ENCODE measurements at places on chromosomes 11 and 22.
A peak's percentile ranks its signal among the peaks of the same experiment; 100 is the strongest.

- no peak for DNase-seq
These were observed 21.9 kb upstream of the LYVE1 start for GRCh38 chr11:10590218-10590915.

GRCh38 chr11:27995083-27995482 is 112.9 kb downstream of the KIF18A start:
- DNase-seq, result no peak

DNA sequence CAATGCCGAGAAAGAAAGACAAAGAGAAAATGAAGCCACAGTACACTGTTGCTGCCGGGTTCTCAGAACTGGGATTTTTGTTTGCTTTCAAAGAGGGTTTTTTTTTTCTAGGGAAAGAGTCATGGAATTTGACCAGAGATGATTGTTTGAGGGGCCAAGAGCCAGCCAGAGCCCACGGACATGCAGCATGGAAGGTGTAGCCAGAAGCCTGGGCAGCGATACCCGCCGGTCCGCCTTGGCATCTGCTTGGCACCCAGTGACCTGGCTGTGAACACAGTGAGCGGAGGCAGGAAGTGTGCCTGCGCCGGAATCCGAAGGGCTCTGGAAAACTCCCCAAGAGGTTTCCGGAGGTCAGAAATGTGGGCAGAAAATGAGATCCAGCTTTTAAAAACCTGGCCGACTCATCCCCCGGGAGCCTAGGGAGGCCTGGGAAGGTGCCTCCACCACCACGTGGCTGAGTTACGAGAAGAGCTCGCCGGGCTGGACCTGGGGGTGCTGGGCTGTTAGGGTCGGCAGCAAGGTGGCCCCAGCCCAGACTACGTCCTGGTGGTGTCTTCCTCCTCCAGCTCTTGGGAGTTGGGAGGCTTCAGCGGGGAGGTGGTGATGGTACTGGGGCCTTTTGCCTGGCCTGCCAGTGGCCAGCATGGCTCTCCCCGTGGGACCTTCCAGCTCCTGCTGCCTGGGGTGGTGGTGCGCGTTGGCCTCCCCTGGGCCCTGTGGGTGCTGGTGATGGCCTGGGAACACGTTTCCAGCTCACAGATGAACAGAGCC is 61.6 kb upstream of the PPARA start:
- DNase-seq, result peak; percentile 37

GRCh38 chr11:16606784-16607674 is 131.4 kb upstream of the C11orf58 start:
- no peak for DNase-seq

DNA sequence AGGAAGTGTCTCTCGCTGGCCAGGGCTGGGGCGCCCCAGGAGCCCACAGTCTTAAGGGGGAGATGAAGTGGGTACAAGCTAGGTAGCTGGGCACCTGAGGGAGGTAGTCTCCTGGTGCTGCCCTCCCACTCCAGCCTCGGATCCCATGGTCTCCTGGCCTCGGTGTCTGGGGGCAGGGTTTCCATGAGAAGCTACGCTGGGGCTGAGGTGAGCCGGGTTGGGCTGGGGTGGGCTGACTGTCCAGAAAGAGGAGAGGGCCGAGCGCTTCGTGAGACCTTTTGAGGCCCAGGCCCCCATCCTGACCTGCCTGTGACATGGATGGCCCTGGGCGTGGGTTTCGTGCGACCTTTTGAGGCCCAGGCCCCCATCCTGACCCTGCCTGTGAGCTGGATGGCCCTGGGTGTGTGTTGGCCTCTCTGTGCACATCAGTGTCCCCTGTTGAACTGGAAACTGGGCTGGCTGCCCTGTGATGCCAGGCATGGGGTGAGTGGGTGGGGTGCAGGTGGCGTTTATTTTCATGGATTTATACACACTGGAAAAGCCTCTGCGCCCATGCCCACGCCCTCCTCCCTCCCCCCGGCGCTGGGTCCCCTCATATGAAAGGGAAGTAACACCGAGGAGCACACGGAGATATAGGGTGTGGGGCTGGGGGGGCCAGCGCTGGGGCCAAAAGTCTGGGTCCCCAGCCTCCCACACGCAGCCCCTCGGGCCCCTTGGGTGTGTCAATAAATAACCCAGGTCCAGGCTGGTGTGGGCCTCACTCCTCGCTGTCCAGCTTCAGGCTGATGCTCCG is 8.6 kb downstream of the AIP start:
- no peak for DNase-seq

GRCh38 chr11:94457118-94458029 is 36.3 kb downstream of the MRE11 start:
- no peak for DNase-seq

- no peak for DNase-seq
These were observed 593.6 kb downstream of the NELL1 start for GRCh38 chr11:21262992-21263391.

GRCh38 chr11:44849424-44849823 is 101.3 kb downstream of the TP53I11 start:
- no peak for DNase-seq

- DNase-seq, result no peak
These were observed 9.4 kb upstream of the TRIM29 start for GRCh38 chr11:120147094-120147949.

DNA sequence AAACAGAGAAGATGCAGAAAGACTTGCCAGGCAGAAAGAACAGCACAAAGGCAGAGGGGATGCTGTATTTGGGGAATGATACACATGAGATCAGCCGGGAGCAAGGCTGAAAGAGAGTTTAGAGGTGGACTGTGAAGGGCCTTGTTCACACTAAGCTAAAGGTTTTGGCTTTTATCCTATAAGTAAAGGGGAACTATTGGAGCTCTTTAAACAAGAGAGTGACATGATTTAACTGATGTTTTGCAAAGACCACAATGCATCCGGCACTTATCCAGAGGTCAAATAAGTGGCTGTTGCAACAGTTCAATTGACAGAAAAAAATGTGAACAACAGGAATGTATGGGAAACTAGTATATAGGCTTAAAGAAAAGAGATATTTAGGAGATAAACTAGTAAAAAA is 64.7 kb upstream of the RRAS2 start:
- no peak for DNase-seq

DNA sequence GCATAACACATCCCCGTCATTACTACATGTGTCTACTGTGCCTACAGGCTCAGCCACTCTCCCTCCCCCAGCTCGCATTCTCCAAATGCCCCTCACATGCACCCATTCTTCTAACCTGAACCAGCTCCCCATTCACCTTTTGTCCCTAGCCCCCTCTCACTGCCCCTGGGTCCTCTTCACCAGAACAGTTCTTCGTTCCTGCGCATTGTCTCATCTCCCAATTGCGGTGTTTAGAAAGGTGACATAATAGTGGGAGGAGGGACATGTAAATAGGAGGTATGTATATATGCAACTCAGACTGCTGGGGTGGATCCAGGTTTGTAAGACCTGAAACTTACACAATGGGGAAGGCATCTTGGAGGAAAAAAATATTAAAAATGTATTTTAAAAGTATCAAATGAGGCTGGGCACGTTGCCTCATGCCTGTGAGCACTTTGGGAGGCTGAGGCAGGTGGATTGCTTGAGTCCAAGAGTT is 4.7 kb upstream of the VSIG2 start:
- DNase-seq, result no peak

GRCh38 chr11:7060868-7061267 is 27.9 kb upstream of the RBMXL2 start:
- no peak for DNase-seq

DNA sequence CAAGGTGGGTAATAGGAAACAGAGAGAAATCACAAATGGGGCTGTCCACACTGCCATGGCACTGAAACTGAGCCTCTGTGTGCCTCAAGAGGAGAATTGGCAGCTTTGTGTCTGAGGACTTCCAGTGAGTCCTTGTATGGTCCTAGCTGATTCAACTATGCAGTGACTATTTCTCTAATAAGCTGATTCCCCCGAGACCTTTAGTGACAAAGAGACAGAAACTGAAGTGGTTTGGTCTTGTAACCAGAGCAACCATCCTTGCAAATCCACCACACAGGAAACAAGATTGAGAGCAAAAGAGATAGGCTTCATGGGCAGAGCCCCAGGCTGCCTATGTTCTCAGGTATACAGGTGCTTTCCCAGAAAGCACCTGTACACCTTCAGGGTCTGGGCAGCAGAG is 1038.5 kb downstream of the NTM start:
- no peak for DNase-seq

DNA sequence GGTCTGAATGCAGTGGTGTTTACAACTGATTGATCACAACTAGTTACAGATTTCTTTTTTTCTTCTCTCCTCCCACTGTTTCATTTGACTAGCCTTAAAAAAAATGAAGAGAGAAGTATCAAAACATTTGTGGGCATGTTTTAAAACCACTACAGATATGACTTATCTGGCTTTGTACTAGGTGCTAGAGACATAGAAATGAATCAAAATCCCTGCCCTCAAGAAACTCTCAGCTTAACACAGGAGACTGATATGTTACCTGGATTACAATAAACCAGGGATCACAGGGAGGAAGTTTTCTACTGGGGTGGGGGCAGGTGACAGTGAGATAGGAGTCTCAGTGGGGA is 25.2 kb upstream of the CTR9 start:
- no peak for DNase-seq

- no peak for DNase-seq
These were observed 2.2 kb downstream of the ARSA start for GRCh38 chr22:50625568-50626313.

GRCh38 chr22:39317084-39317774 is 2.2 kb downstream of the RPL3 start:
- no peak for DNase-seq

GRCh38 chr11:94533696-94534630 is 9.8 kb upstream of the FUT4 start:
- no peak for DNase-seq

GRCh38 chr11:112322173-112322790 is 61.6 kb upstream of the PLET1 start:
- DNase-seq, result no peak

DNA sequence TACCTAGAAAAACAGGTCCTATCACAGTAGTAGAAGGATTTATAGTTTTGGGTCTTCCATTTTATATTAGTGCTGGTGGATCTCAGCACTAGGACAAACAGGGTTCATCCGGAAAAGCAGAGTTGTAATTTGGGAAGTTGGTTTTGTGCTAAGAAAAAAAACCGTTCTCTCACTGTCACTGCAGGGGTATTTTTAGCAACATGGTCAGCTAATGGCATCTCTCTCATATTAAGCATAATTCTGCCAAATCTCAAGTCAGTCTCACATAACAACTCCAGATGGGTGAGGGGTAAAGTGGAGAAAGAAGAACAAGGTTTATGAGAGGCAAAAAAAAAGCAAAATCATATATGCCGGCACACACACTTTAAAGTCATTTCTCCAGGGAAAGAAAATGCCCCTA is 51.6 kb upstream of the GDPD4 start:
- no peak for DNase-seq

DNA sequence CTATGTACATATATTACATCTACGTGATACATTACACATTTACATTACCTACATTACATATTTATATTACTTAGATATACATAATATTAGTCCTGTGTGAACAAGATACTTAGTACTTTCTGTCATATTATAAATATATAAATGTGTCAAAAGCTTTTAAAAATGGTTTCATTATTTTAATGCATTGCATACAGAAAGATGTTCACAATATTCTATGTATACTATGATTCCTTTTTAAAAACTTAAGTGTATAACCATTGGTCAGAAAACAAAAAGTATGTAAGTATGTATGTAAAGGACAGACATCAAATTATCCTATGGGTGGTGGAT is 647 bp upstream of the ZW10 start:
- DNase-seq, result no peak
